Common myeloid progenitor, CD34-positive (primary cell): ENCODE measurements at places on chromosomes 13 and 19.
A peak's percentile ranks its signal among the peaks of the same experiment; 100 is the strongest.

DNA sequence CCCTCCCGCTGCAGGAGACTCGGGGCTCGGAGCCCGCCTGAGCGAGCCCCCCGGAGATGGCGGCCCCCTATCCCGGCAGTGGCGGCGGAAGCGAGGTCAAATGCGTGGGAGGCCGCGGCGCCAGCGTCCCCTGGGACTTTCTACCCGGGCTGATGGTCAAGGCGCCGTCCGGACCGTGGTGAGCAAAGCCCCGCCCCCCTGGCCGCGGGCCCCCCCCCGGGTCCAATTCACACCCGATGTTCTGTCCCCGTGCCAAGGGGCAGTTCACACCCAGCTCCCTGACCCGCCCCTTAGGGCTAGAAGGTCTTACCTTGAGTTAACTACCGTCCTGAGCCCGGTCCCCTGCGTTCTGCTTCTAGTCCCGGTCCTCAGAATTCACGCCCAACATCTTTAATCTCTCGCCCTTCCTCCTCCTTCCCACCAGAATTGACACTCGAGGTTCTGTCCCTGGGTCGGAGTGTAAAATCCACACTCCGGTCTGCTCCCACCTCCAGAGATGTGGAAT, 1.4 kb downstream of the NPAS1 start:
- no peak for DNase-seq

DNA sequence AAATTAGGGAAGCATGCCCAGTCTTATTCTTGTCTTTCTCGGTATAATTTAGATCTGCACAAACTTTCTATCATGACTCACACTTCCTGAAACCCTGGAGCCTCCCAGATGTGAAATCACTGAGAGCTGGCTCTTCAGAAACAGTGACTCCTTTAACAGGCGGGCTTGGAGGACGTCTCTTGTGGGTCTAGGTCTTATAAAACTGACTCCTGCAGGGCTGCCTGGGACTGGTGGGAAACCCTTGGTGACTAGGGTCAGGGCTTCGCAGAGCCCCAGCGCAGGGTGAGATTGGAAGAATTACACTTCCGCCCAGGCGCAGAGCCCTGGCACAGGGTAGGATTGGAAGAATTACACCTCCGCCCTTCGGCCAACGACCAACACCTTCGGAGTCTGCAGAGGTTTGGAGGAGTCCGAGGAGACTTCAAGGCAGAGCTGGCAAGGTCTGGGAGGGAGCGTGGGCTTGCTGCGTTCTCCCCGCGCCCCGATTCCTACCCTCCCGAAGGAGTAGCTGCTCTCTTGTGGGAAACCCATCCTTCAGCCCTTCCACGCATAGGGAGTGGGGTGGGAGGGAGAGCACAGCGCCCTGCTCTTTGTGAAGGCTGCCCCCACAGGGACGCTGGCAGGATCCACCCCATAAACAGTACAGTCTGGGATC, 43.4 kb upstream of the MAP3K10 start:
- peak; percentile 70 for DNase-seq

DNA sequence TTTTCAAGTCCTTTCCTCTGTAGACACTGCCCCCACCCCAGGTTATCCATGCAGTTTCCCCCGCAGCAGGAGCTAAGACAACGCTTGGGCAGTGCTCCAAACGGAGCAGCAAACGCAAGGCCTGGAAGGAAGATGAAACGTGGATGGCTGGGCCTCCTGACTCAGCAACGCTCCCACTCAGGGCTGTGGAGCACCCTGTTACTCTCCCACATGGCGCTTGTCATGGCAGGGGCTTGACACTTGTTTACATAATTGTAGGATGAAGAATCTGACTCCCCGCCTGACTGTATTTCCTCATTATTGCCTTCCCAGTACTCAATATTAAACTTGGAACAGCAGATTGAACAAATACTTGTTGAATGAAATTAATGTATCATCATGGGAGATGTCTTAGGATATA, 799 bp upstream of the C1QTNF9B start:
- DNase-seq: no peak

GRCh38 chr19:49952906-49953305, 8.1 kb downstream of the SIGLEC11 start:
- DNase-seq: no peak

DNA sequence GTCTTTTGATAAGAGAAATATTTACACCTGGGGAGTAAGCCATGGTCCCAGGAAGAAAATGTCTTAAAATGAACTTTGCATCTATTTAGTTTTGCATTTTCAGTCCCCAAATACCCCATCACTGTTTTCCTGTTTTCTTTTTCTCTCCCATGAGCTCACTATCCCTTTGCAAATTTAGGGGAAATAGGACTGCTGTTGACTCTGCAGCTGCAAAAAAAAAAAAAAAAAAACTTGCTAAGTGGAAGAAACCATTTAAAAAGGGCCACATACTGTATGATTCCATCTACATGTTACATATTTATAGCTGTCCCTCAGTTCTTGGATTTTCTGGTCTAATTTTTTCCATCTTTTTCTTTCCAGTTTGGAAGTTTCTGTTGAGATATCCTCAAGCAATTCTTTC, 98.2 kb upstream of the SERP2 start:
- DNase-seq: no peak

DNA sequence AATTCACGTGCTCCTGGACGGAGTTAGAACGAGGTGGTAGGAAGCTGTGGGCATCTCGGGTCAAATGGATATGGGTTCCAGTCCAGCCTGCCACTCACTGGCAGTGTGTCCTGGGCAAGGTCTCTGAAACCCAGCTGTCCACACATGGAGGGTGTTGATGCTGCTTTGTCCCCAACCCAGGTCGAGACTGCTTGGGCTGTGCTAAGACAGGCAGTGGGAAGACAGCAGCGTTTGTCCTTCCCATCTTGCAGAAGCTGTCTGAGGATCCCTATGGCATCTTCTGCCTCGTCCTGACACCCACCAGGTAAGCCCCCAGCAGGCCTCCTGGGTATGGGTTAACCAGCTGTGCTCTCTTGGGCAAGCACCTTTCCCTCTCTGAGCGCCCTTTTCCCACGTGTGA, 885 bp downstream of the DDX49 start:
- DNase-seq: no peak

- no peak for DNase-seq
Observed at GRCh38 chr13:60074397-60074796, 89.3 kb downstream of the DIAPH3 start.

DNA sequence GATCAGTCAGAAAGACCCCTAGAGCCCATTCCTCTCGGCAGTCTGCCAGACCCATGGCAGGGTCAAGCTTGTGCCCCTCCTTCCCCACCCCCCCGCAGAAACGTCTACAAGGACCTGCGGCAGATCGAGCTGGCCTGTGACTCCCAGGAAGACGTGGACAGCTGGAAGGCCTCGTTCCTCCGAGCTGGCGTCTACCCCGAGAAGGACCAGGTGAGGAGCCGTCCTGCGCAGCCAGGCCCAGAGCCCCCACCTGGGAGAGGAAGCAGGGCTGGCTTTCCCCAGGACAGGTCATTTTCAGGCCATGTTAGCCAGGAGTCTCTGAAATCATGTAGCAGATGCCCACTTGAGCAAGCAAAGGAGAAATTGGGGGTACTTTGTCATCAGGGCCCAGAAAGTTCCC, 12.3 kb downstream of the TMED1 start:
- DNase-seq: no peak

DNA sequence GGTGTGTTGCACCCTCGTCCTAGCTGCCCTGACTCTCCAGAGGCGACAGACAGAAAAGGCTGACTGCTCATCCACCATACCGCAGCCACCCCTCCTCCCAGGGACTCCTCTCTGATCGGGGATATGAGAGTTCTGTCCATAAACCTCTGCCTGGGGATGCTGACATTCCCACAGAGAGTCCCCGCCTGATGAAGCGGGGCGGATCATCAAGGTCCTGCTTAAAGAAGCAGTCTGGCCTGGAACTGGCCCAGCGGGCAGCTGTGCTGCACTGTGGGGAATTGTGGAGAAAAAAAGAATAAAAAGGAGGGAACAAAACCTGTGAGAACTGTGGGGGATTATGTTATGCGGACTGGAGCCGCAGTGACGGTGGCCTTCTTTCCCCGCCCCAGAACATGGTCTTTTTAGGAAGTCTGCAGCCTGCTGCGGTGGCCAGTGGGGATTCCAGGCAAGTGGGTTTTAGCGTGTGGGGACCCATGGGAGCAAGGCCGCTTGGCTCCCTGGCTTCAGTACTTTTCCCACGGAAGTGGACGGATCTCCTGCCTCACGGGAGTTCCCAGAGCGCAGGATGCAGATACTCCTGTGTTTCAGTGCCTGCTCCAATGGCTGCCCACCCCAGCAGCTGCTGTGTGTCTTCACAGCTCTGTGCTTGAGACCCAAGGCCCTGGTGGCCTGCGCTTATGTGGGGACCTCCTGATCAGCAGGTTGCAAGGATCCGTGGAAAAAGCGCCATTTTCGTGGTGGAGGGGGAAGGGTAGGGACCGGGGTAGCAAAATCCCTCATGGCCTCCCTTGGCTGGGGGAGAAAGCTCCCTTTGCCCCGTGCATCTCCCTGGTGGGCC, 1456.2 kb upstream of the SLC10A2 start:
- no peak for DNase-seq

DNA sequence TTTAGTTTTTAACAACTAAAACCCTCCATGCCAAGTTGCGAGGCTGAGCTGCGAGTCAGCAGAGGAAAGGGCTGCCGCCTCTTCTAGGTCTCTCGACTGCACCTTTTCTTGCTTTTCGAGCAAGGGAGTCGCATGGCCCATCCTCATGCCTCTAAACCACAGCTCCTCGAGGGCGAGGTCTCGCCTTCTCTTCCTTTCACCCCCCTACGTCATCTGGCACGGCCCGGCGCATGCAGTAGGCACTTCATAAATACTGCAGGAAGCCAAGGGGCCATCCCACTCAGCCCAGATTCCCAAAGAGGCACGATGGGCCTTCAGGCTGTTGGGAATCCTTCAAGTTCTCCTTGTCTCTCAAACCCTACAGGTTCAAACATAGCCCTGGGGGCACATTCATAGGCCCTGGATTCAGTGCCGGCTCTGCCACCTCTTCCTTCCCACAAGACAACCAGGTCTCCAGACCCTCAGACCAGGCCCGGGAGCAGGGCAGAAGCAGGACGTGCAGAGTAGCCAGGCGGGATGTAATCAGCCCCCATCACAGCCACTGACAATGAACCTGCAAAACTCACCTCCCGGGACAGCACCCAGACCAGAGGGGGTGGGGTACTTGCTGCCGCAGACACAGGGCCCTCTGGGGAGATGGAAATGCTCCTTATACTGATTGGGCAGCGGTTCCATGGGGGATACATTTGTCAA, 41.7 kb downstream of the GGACT start:
- DNase-seq: no peak

- DNase-seq: peak; percentile 58
Observed at GRCh38 chr19:50492303-50493052, 15.8 kb upstream of the GARIN5A start.

GRCh38 chr19:29694669-29695627, 20.1 kb downstream of the C19orf12 start:
- DNase-seq: peak; percentile 83

GRCh38 chr19:14342809-14343208, 38.4 kb upstream of the ADGRE5 start:
- DNase-seq: no peak

DNA sequence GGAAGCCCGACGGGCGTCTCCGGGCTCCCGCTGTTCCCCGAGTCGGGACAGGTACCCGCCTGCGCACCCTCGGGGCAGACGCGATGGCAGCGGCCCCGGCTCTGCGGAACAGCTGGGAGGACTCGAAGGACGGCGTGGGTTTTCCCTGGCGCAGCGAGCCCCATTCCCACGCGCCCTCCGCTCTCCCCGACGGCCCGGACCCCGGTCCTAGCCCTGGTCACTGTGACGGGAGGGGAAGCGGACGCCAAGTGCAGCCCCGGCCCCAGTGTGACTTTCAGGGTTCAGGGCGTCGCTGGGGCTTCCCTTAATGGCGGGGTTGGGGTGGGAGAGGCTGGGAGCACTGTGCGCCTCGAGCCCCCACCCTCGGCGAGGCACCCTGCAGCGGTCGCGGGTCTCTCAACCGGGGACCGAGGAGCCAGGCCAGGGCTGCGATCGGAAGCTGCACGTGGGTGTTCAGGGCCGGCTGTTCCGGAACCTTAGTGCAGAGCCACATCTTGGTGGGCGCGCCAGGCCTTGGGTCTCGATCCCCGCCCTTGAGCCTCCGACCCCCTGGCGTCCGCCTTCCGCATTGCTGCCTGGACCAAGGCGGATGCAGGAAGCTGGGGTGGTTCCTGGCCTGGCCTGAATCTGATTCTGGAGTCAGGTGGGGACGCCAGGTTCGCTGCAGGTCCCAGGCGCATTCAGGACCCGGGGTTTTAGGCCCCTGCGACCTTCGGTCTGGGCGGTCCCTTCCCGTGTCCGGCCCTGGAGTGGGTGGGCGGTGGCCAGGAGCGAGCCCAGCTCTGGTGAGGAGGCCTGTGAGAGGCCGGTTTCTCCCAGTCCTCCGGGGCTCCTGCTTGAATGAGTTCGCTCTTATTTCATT, 3.5 kb downstream of the LGALS7B start:
- peak; percentile 67 for DNase-seq

GRCh38 chr19:50263176-50263575, 59.8 kb downstream of the MYH14 start:
- no peak for DNase-seq

GRCh38 chr13:91248249-91248648, 99.2 kb upstream of the MIR17HG start:
- DNase-seq: no peak

- DNase-seq: peak; percentile 31
Observed at GRCh38 chr19:39203372-39204341, at the start of gene SYCN. Gene SYCN (minus strand): TSS chr19:39204263. CDS start chr19:39204254, 9 bp downstream.

DNA sequence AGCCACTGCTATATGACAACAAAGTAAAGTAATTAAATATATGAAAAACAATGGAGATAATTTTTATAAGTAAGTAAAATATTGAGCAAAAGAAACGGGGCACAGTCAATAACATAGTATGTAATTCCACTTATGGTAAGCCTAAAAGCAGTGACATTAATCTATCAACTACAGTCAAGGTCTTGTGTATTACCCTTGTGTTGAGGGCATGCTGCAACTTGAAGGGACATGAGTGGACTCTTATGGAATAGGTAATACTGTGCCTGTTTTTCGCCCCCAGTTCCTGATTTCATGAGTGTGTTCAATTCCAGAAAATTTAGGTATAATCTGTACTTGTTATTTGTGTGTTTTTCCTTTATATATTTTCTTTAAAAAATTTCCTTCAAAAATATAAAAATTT, 201.3 kb upstream of the SLITRK6 start:
- DNase-seq: no peak

GRCh38 chr19:48987323-48987722, 5.8 kb downstream of the GYS1 start:
- no peak for DNase-seq

GRCh38 chr19:28409859-28410258, 803.1 kb downstream of the UQCRFS1 start:
- no peak for DNase-seq

DNA sequence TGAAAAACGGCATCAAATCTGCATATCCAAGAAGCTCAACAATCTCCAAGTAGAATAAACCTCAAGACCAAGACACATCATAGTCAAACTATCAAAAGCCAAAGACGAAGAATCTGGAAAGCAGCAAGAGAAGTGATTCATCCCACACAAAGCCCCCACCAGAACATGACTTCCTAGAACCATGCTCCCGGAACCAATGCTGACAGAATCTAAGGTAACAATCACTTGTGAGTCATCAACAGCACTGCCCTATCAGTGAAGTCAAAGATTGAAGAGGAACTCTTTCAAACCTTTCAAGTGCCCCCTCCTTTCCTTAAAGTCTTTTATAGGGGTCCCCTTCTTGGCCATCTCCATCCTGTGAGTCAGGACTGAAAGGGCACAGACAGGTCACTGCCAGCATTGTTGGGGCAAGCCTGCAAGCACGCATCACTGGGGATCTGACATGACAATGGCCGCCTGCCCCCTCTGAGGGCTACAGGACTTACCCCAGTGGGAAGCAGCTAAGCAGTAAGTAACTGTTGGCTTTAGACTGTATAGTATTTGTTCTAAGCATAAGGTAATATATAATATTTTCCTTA, at the start of gene CCDC70:
Gene CCDC70 (plus strand): TSS at position 247 of the 578 bp plus-strand sequence. CDS start 3,443 bp downstream, outside the sequence.
- peak; percentile 34 for DNase-seq

GRCh38 chr19:12766051-12766521, 9.3 kb downstream of the HOOK2 start:
- DNase-seq: no peak
